Thyroid gland (tissue), 4 donors: ENCODE measurements at places on chromosomes 16 and 17. TPM values are rescaled to one million over a fixed set of nuclear protein-coding genes. Genes with fewer than 3 reads are reported as not detected.

RSPRY1 gene
- total RNA-seq: 59.2 TPM

LLGL2 gene
- 52.7 TPM for total RNA-seq

BCO1 gene
- not detected for total RNA-seq

SLC9A5 gene
- 0.56 TPM for total RNA-seq

TPSD1 gene
- total RNA-seq: 0.33 TPM

SDK2 gene
- 2.9 TPM for total RNA-seq
